ENCODE measurements at places on chromosomes 3 and 15.
A peak's percentile ranks its signal among the peaks of the same experiment; 100 is the strongest.

DNA sequence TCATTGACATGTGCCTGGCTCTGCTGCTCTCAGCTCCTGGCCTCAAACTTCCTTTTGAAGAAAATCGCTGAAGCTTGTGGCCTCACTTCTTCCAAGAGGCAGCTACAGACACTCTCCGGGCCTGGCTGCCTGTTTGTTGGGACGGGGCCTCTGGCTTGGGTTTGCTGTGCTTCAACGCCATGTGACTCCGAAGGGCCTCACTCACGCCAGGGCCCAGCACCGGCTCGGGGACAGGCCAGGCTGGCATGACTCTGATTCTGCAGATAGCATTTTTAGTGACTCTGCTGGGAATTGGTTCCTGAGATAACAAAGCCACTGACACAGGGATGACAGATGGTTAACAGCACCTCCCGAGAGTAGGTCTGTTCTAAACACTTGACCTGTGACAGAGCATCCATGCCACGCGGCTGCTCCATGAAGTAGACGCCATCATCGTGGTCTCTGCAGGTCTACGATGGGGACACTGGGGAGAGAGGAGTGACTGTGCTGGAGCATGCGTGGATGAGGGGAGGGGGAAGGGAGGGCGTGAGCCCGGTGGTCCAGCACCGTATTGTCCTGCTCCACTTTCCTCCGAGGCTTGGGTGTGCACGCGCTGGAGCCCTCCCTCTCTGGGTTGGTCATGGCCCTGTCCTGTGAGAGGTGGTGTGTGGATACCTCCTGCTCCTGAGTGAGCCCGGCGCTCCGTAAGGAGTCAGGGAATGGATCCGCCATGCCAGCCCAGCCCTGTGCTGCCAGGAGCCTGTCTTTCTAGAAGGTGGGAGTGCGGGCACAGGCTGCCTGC lies 133.6 kb downstream of the TJP1 start:
- peak; percentile 23 for DNase-seq

DNA sequence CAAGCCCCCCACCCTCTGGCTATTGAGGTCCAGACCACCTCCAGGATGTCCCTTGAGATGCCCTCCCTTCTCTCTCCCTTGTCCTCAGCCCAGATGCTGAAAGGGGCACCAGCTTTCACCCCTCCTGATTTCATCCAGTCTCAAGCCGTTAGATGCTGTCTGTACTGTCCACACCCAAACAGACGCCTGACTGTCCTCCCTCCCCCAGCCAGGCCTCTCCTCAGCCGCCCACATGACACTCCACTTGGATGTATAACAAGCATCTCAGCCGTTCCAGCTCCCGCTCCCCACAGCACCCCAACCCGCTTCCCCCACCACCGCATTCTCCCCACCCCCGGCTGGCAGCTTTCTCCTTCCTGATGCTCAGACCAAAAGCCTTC lies 25.0 kb upstream of the CYP11A1 start:
- DNase-seq = peak; percentile 30

- DNase-seq = no peak
These were observed 1.6 kb upstream of the ULK3 start for GRCh38 chr15:74844319-74845207.

DNA sequence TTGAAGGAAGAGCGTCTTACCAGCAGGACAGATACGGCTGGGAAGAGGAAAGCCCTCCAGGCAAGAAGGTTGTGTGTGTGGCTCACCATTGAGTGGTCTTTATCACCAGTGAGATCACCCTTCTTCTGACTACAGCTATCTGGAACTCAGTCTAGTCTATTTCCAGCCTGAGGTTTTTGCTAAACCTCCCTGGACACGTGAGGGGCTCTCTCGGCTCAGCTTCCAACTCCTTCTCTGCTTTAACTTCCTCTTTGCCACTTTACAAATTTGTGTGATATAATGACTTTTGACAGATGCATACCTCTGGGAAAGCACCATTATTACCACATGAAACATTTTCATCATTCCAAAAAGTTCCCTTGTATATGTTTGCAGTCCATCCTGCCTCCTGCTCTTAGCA lies 15.3 kb upstream of the ROPN1 start:
- DNase-seq = no peak

GRCh38 chr3:142943870-142944269 lies 19.6 kb downstream of the PAQR9 start:
- no peak for DNase-seq

GRCh38 chr3:122916580-122916979 lies 111.0 kb downstream of the SEMA5B start:
- DNase-seq = no peak

- no peak for DNase-seq
These were observed 40.2 kb downstream of the EPHB3 start for GRCh38 chr3:184601576-184602371.

- no peak for DNase-seq
These were observed 4.0 kb upstream of the POPDC2 start for GRCh38 chr3:119664370-119664769.

DNA sequence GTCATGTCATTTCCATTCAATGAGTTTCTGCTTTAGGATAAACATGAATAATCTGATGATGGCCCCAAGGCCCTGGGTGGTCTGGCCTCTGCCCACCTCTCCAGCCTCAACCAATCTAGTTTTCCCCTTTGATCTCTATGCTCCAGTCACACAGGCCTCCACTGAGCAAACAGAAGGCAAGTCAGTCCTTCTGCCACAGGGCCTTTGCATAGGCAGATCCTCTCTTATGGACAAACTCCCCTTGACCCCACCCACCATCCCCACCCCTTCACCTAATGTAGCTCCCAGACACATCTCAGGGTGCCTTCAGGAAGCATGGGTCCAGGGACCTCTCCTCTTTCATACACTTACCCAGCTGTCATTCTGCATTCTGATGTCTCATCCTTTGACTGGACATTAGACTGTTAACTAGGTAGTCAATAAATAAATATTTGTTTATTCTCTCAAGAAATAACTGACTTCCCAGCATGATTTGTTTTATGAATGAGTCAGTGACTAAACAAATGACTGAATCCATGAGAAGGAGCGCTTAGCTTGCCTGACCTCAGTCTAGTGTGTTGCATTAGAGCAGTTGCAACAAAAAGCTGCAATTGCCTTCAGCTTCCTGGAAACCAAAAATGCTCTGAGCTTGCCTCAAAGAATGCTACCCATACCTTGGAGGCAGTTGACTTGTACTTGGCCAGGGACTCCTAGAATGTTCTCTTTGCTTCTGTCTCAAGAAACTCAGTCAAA lies 386.6 kb upstream of the WNT5A start:
- DNase-seq = no peak

DNA sequence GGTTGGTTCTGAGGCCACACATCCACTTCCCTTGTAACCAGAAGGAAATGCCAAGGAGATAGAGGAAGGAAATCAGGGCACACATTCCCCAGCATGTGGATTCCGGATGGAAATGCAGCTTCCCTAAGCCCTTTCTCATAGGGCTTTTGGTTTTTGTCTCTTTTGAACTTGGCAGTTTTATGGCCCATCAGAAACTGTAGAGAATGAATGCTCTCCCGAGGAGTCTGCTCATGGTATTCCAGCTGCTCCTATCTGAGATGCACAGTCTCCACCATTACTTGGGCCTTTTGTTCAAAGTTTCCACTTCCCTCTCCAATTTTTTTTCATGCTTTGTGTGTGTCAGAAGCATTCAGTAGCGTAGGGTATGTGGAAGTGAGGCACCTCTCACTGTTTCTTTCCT lies 21.2 kb downstream of the XYLB start:
- no peak for DNase-seq

DNA sequence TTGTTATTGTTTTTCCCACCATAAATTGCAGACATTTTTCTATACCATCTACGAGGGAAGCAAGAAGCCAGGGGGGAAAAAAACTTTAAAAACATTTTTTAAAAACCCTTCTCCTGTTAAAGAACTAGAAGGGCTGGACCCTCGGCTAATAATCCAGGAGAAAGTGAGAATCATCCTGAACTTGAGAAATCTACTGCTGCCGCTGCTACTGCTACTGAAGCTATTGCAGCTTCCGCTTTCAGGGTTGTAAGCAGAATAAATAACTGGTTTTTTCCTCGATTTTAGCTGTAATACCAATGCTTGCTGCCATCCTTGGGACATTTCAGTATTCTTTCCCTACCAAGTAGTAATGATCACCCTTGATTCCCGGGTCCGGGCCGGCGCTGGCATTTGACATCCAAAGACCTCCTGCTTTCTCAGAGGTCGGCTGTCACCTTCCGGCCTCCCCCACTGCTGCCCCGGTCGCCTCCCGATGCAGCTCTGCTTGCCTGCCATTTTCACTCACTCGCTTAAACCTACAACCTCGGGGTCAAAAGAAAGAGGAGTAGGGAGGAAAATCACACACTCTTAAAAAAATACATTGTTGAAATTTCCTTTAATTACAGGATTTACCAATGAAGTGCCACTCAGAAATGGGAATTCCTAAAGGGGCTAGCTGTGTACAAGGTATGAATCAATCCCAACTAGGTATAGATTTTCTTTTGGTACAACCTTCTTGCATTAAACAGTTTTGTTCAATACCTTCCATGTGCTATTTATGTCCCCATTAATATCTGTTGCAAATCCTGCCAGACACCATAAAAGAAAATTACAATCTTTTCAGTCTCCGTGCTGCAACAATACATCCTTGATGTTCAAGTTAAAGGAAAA lies 674 bp upstream of the MECOM start:
- DNase-seq = no peak

- DNase-seq = no peak
These were observed 398.9 kb upstream of the THBS1 start for GRCh38 chr15:39181940-39182339.

DNA sequence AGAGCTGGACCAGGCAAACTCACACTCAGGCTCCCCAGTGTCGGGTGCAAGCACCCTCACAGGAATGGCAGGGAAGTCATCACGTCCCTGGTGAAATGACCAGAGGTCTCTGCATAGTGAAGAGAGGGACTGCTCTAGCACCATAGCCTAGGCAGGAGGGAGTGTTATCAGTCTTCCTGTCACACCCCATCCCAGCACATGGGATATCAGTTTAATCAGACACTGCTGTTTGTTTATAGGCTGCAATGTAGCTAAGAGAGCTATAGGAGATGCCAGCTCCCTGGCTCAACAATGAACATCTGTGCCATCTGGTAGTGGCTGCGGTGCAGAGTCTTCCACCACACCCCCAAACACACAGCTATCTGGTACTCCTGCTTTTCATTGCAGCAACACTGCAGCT lies 776.6 kb downstream of the ZNF385D start:
- no peak for DNase-seq

- DNase-seq = no peak
These were observed 247.4 kb upstream of the TRIM42 start for GRCh38 chr3:140430494-140430893.

DNA sequence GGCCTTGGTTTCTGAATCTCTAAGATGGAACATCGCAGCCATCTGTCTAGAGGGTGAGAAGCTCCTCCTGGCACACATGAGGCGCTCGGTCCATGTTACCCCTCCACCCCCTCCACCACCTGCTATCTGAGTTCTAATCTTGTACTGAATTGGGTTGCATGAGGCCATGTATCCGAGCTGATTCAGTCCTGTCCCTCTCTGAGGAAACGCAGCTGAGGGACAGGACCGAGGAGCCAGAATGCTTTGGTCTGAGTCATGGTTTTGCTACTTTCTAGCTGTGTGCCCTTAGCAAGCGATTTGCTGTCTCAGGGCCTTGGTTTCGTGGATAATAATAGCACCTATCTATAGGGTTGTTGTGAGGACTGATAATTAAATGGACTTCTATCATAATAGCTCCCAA lies 87.8 kb upstream of the SEC13 start:
- DNase-seq = no peak

GRCh38 chr3:154040283-154040682 lies 80.9 kb upstream of the ARHGEF26 start:
- no peak for DNase-seq

DNA sequence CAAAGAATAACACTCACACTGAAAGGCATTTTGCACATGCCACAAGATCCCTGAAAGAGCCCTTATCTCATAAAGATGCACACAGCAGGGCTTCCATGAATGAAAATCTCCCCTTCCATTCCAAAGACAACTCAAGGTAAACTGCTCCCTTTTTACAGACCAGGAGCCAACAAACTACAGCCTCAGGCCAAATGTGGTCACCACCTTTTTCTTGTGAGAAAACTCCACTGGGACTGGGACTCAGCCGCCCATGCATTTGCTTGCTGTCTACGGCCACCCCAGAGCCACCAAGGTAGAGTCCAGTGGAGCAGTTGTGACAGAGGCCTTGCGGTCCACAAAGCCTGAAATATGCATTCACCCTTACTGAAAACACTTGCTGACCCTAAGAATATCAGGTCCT lies 334.8 kb downstream of the OCA2 start:
- DNase-seq = no peak

DNA sequence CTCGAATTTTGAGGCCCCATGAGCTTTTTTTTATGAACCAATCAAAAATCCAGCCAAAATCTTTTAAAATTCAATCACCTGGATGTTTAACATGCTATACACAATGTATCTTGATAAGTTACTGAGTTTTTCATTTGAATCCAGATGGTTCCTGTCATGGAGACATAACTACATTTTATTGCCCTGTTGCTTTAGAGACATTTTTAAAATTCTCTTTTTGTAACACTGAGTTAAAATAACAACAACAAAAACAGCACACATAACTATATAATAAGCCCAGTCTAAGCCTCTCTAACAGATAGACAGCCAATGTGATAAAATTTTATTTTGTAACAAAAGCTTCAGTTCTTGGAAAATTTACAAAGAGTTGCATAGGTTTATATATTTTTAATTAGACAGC lies 1.8 kb downstream of the PROK2 start:
- no peak for DNase-seq

GRCh38 chr3:153138276-153139210 lies 23.5 kb upstream of the RAP2B start:
- no peak for DNase-seq

GRCh38 chr3:15161133-15161532 lies 44.9 kb upstream of the CAPN7 start:
- no peak for DNase-seq

- DNase-seq = no peak
These were observed 4.3 kb upstream of the OR5H6 start for GRCh38 chr3:98259707-98260106.

DNA sequence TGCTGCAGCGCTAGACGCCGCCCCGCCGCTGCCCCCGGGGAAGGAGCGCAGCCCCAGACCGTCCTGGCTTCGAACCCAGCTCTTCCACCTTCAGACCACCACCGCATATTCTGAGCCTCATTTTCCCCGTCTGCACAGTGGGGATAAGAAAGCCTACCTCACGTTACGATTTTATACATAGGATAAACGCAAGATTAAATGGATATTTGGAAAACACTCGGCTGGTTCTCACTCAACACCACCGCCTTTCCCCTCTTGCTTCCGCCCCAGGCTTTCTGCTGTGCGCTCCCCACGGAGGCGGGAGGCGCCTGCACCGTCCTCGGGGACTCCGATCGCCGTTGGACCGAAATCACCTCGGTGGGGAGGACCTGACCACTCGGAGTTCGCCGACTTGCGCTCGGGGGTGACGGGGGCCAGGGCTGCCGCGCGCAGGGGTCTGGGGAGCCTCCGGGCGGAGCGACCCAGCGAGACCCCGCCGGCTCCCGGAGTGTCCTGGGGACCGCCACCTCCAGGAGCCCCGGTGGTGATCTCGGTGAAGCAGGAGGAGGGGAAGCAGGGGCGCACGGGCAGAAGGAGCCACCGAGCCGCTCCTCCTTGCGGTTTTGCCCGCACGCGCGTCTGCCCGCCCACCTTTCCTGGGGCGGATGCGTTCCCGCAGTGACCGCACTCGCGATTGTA lies 4.0 kb downstream of the FBXL22 start:
- DNase-seq = no peak

Measured in caudate nucleus (tissue), 63 donors.